Posterior vena cava (tissue), 2 donors: ENCODE measurements at places on chromosomes 12 and 14. TPM values are rescaled to one million over a fixed set of nuclear protein-coding genes. Genes with fewer than 3 reads are reported as not detected.

The CFL2 gene
- 289 TPM for total RNA-seq

The OTOGL gene
- total RNA-seq, result 0.46 TPM

The ADGRD1 gene
- total RNA-seq, result 178 TPM

The TNFAIP2 gene
- 112 TPM for total RNA-seq

The GPR135 gene
- 7.5 TPM for total RNA-seq

The CEP83 gene
- total RNA-seq, result 16.7 TPM

The RBP5 gene
- total RNA-seq, result 5.7 TPM

The OR4E2 gene
- total RNA-seq, result not detected

- DNase-seq, result no peak
Observed at GRCh38 chr12:52063082-52063924, 6.5 kb upstream of the ATG101 start.

DNA sequence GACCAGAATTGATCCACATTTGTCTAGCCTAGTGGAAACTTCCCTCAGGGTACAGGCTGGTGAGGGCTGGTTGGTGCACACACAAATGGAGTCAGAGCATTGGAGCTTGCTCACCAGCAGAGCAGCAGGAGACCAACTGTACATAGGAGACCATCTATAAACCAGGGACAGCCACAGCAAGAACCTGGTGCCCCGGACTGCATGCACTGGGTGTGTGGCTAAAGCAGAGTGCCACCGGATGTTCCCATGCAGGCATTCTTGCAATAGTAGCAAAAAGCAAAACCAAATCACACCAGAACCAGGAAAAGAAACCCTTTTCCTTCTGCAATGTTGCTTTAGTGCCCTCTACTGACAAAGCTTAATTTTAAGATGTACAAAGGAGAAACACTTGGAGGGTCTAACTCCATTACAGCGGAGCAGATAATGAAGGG lies 136.4 kb downstream of the MDGA2 start:
- no peak for DNase-seq

- no peak for DNase-seq
Observed at GRCh38 chr12:4900327-4900726, 9.4 kb upstream of the KCNA1 start.

GRCh38 chr12:46382408-46382963 lies 9.9 kb upstream of the SLC38A2 start:
- DNase-seq, result no peak

- no peak for DNase-seq
Observed at GRCh38 chr12:91219511-91219910, 36.9 kb upstream of the DCN start.

DNA sequence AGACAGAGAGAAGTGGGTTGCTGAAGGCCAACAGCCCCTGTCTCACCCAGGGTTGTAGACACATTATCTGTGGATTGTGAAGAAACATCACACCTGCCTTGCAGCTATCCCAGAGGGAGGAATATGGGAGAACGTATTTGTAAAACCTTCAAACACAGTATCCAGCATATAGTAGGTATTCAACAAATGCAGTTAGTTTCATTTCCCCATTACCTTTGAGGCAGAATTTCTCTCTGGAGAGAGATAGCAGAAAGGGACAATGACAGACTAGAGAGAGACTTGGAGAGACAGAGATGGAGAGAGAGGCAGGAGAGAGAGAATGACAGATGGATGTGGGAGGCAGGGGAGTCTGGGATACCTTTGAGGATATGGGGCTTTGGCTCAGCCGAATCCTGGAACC lies 62.0 kb downstream of the WSCD2 start:
- no peak for DNase-seq

GRCh38 chr12:119229837-119230236 lies 51.1 kb downstream of the HSPB8 start:
- DNase-seq, result no peak

- DNase-seq, result no peak
Observed at GRCh38 chr12:89695830-89696229, 12.8 kb downstream of the ATP2B1 start.

GRCh38 chr12:33248364-33248763 lies 191.3 kb downstream of the SYT10 start:
- no peak for DNase-seq
